ENCODE measurements at places on chromosomes 5 and 9.
A peak's percentile ranks its signal among the peaks of the same experiment; 100 is the strongest.

GRCh38 chr5:69489246-69489645, 3.3 kb upstream of the OCLN start:
- DNase-seq = no peak

- peak; percentile 21 for DNase-seq
Observed at GRCh38 chr5:134503088-134503936, 22.2 kb upstream of the JADE2 start.

GRCh38 chr5:169944922-169945680, 35.2 kb downstream of the INSYN2B start:
- no peak for DNase-seq

DNA sequence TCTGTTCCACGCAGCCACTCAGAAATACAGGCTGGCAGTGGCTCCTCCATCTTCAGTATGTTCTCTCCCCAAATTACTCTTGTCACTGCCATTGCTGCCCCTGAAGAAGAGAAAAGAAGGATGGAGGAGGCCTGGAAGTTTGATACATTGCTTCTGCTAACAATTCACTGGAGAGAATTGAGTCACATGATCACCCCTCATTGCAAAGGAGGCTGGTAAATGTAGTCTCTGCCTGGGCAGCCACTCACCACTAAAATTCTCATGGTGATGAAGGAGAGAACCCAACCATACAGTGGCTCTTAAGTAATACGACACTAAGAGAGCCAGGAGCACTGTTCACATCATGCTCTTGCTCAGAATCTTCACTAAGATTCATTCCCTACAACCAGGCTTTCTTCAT, 112.0 kb downstream of the DOCK8 start:
- no peak for DNase-seq

DNA sequence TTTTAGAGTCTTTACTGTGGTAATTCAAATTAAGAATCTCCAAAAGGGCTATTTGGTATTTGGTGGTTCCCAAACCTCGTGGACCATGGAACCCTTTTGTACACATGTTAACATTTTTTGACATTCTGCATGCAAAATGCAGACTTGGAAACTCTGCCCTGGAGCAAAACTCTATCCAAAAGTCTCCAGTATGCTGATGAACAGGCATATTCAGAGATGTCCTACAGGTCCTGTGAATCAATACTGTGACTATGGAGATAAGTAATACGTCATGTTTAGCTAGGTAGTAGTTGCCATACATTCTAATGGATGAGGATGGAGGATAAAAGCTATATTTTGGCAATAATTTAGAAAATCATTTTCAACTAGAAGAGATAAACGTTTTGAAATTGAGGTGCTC, 218.1 kb downstream of the SMARCA2 start:
- DNase-seq = no peak

DNA sequence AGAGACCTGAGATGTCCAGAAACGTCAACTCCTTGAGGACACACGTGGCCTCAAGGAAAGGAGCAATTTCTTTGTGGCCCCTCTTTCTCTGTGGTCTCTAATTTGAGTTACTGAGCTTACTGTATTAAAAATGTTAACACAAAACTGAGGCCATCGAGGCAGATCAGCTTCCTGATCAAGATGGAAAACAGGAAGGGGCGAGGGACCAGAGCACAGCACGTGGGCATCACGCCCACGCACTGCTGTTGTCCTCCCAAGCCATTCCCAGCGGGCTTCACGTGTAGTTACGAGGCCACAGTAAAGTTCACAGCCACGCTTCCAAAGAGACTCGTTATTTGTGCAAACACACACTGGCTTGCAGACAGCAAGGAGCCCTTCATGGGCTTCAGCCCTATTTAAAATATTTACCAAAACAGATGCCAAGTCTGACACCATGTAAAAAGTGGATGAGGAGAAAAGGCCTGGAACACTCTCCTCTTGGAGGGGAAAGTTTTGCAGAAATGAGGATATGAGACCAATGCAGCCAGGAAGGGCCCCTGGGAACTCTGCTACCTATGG, 149.5 kb downstream of the ROR2 start:
- DNase-seq = no peak

GRCh38 chr5:79924936-79925893, 65.8 kb downstream of the MTX3 start:
- no peak for DNase-seq

DNA sequence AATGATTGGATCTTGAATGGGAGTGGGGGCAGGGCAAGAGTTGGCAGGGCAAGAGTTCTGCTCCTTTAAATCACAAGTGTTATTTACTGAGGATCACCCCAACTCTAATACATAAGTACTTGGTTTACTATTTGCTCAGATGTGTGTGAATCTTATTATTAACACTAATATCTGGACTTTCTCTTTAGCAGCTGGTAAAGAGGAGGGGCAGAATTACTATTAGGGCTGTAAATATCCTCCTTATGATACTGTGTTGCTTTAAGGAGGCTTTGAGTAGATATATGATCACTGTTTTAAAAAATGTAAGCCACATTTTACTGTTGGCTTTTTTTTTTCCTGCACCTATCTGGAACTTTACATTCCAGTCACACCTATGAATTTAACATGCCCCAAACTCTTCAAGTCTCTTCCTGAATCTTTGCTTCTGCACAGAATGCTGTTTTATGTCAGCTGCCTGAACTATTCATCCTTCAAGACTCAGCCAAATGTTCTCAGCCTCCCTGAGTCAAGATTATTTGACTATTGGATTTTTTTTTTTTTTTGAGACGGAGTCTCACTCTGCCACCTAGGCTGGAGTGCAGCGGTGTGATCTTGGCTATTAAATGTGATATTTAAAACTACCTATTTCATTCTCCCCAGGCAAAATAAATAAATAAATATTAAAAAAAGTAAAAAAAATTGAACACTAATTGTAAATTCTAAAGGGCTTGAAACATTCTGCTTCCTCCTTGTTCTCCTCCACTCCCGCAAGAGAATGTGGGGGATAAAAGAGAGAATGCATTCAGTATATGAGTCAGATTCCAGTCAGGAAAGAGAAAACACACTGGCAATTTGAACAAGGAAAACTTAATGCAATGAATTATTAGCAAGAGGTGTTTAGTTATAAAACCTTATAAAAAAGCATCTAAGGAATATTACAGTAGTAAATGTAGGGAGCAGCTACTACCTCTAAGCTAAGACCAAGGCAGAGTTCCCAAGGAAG, 99.3 kb downstream of the FOCAD start:
- DNase-seq = no peak
